Eye (tissue), 1 donor: ENCODE measurements at places on chromosomes 3 and 15.

- no peak for DNase-seq
Observed at GRCh38 chr3:29242296-29242695, 38.6 kb upstream of the RBMS3 start.

- no peak for DNase-seq
Observed at GRCh38 chr3:16145176-16145575, 29.3 kb upstream of the GALNT15 start.

DNA sequence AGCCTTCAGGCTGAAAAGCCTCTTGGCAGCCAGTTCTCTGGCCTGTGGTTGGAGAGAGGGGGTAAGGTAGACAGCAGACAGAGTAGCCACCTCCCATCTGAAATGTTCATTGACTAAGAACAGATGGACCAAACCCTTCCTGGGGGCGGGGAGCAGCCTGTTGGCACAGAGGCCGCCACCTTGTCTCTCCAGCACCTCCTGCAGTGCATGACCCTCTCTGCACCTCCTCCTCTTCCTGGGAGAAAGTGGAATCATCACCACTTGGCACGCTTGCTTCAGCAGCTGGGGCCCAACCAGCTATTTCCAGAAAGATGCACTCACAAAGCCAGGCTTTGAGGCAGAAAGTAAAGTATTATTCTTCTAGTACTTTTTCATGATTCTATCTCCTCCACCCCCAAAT, 313.4 kb upstream of the CHRM5 start:
- peak; percentile 17 for DNase-seq

DNA sequence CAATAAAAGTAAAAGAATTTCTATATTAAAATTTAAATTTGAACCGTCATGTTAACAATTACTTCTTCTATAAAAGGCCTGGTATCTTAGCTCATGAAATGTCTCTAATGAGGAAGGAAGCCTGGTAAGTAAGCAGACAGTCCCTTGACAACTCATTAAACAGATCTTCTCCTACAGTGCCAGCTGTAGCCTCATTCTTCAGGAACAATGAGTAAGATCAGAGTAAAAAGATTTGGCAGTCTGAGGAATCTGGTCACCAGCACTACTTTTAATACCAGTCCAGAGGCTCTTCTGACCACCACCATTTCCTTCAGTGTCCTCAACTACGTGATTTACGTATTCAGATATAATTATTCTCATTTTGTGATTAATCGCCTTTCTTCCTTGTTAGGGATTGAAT, 955.0 kb upstream of the ALCAM start:
- peak; percentile 74 for DNase-seq

DNA sequence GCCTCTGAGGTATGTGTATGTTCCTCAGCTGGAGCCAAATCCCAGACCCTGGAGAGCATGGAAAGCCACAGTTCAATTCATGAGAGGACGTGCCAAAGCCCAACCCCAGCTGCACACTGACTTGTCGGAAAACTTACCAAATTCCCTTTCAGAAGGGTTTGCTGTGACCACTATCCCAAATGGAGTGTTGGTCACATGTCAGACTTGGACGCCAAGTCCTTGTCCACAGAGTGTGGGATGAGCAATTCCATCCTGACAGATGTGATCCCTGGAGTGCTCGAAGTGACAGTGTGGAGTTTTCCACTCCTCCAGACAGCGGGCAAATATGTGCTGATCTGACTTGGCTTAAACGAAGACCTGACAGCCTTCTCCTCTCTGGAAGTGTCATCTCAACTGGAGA, 71.2 kb downstream of the RORA start:
- peak; percentile 18 for DNase-seq
